ENCODE measurements at places on chromosomes 16 and 17.

- peaks cover 12% of the 10 kb centered on the region for H3K27me3 ChIP-seq
- DNase-seq, result peak; percentile 28
- no peaks in the 10 kb centered on the region for H3K36me3 ChIP-seq
- H3K4me3 ChIP-seq, result peak overlapping the region; percentile 65
- peak overlapping the region; percentile 58 for H3K27ac ChIP-seq
These were observed 348 bp downstream of the MPP2 start for GRCh38 chr17:43906951-43907424.

- H3K36me3 ChIP-seq, result no peaks in the 10 kb centered on the region
- peak overlapping the region; percentile 40 for H3K27ac ChIP-seq
- H3K4me3 ChIP-seq, result peak overlapping the region; percentile 52
- peaks cover 20% of the 10 kb centered on the region for H3K4me1 ChIP-seq
- H3K27me3 ChIP-seq, result no peaks in the 10 kb centered on the region
These were observed 498 bp upstream of the PLEKHG4 start for GRCh38 chr16:67278773-67279295.

GRCh38 chr16:50761267-50761666 is 19.4 kb downstream of the CYLD start:
- no peaks in the 10 kb centered on the region for H3K27me3 ChIP-seq
- peaks cover 97% of the 10 kb centered on the region for H3K4me1 ChIP-seq
- no peak overlapping the region for H3K27ac ChIP-seq
- H3K36me3 ChIP-seq, result peaks cover 32% of the 10 kb centered on the region

DNA sequence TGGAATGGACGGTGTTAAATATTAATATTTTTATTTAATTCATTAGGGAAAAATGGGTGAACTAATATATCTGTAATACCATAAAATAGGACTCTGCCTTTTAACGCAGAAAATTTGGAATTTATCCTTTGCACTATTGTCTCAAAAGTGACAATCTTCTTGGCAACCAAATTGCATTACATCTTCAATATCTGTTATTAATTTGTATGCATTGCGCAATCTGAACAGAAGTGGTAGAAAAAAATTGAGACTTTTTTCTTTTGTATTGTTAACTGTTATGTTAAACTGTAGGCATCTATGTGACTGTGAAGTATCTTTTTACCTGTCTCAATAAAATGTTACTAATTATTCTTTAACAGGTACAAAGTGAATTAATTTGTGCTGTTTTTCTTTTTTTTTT is 55.6 kb downstream of the PPM1E start:
- no peak for DNase-seq
- no peaks in the 10 kb centered on the region for H3K36me3 ChIP-seq
- no peak overlapping the region for H3K27ac ChIP-seq

GRCh38 chr16:31718998-31719397 is 154.6 kb upstream of the ZNF267 start:
- H3K27ac ChIP-seq, result no peak overlapping the region
- no peak overlapping the region for H3K4me3 ChIP-seq
- no peaks in the 10 kb centered on the region for H3K27me3 ChIP-seq
- H3K4me1 ChIP-seq, result peaks cover 20% of the 10 kb centered on the region

DNA sequence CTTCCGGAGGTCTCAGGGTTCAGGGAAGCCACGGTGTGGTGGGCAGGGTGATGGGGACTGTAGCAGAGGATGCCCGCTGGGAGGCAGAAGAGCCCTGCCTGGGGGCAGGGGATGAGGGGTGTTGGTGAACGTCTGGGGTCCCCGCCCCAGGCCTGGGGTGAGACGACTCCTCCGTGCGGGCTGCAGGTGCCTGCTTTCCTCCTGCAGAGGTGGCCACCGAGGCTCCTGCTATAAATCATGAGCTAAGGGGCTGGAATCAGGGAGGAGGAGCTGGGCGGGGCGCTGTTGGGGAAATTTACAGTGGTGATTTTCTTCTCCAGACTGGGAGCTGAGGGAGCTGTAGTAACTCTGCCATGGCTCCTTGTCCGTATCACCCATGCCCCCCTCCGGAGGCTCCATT is 167.0 kb downstream of the MRM1 start:
- H3K27ac ChIP-seq, result no peak overlapping the region
- no peak overlapping the region for H3K4me3 ChIP-seq
- H3K27me3 ChIP-seq, result no peaks in the 10 kb centered on the region
- no peaks in the 10 kb centered on the region for H3K36me3 ChIP-seq
- no peak for DNase-seq
- H3K4me1 ChIP-seq, result peaks cover 5% of the 10 kb centered on the region

DNA sequence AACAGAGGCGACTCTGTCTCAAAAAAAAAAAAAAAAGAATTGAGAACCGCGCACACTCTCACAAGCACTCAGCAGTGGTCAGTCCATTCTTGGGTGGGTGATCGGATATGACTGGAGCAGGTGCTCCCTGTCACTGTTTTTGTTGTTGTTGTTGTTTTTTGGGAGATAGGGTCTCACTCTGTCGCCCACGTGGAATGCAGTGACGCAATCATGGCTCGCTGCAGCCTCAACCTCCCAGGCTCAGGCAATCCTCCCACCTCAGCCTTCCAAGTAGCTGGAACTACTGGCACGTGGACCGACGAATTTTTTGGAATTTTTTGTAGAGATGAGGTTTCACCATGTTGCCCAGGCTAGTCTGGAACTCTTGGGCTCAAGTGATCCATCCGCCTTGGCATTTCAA is 30.0 kb downstream of the RAB11FIP3 start:
- no peaks in the 10 kb centered on the region for H3K36me3 ChIP-seq
- no peak for DNase-seq
- H3K27ac ChIP-seq, result no peak overlapping the region
- H3K4me1 ChIP-seq, result no peaks in the 10 kb centered on the region

DNA sequence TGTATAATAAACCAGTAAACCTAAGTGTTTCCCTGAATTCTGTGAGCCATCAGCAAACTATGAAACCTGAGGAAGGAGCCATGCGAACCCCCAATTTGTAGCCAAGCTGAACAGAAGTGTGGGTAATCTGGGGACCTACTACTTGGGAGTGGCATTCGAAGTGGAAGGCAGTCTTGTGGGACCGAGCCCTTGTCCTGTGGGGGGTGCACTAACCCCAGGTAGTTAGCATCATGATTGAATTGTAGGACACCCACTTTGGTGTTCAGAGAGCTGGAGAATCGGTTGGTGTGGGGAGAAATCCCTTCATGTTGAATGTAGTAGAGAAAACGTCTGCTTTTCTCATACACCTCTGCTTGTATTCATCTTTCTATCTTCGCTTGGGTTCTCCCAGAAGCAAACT is 79.7 kb upstream of the CPHXL start:
- no peaks in the 10 kb centered on the region for H3K27me3 ChIP-seq
- no peaks in the 10 kb centered on the region for H3K36me3 ChIP-seq
- DNase-seq, result no peak

GRCh38 chr17:8066841-8067775 is 20.4 kb downstream of the ALOX12B start:
- H3K36me3 ChIP-seq, result no peaks in the 10 kb centered on the region
- H3K4me3 ChIP-seq, result no peak overlapping the region
- H3K4me1 ChIP-seq, result peaks cover 2% of the 10 kb centered on the region

- H3K4me1 ChIP-seq, result peaks cover 15% of the 10 kb centered on the region
- no peak overlapping the region for H3K4me3 ChIP-seq
- H3K27ac ChIP-seq, result no peak overlapping the region
These were observed 8.6 kb downstream of the ZNRF1 start for GRCh38 chr16:75007443-75007842.

DNA sequence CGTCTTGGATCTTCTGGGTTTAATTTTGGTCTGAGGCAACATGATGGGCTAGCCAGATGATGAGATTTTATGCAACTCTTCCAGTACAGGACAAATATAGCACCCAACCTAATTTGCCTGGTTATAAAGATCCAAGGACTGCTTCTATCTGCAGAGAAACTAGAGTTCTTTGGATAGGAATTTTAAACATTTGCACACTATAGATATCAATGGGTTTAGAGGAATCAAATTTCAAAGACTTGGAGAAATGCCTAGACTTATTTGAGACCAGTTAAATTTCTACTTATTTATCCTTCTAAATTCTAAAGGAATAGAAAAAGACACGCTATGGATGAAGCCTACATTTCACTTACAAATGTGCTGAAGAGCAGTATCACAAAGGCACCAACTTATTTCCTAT is 12.6 kb downstream of the PMFBP1 start:
- H3K4me1 ChIP-seq, result no peaks in the 10 kb centered on the region
- H3K36me3 ChIP-seq, result no peaks in the 10 kb centered on the region
- no peaks in the 10 kb centered on the region for H3K27me3 ChIP-seq
- H3K4me3 ChIP-seq, result no peak overlapping the region

- H3K36me3 ChIP-seq, result no peaks in the 10 kb centered on the region
- no peak overlapping the region for H3K27ac ChIP-seq
- H3K4me3 ChIP-seq, result no peak overlapping the region
- H3K4me1 ChIP-seq, result no peaks in the 10 kb centered on the region
- no peaks in the 10 kb centered on the region for H3K27me3 ChIP-seq
These were observed 37.0 kb downstream of the CUEDC1 start for GRCh38 chr17:57918017-57918895.

- H3K36me3 ChIP-seq, result no peaks in the 10 kb centered on the region
- peaks cover 48% of the 10 kb centered on the region for H3K4me1 ChIP-seq
- peak overlapping the region; percentile 81 for H3K27ac ChIP-seq
These were observed 1.1 kb upstream of the ADCY7 start for GRCh38 chr16:50265260-50265659.

DNA sequence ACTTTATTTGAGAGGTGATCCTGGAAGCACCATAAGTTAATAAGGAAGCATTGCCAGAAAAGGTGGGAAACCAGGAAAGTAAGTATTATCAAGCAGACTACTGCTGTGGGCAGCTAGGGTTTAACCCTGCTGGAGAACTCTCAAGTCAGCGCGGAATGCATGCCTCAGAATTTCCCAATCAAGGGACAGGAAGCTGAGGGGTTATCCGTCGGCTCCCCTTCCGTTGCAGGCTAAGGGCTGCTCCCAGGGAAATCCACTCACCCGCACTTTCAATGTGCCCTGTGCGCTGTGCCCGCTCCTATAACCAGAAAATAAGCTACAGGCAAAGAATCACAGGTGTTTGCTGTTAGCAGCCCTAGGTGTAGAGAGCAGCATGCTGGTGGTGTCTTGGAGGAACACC is 138.5 kb upstream of the CACNG3 start:
- no peak for DNase-seq
- H3K4me1 ChIP-seq, result no peaks in the 10 kb centered on the region
- no peak overlapping the region for H3K27ac ChIP-seq
- no peak overlapping the region for H3K4me3 ChIP-seq

DNA sequence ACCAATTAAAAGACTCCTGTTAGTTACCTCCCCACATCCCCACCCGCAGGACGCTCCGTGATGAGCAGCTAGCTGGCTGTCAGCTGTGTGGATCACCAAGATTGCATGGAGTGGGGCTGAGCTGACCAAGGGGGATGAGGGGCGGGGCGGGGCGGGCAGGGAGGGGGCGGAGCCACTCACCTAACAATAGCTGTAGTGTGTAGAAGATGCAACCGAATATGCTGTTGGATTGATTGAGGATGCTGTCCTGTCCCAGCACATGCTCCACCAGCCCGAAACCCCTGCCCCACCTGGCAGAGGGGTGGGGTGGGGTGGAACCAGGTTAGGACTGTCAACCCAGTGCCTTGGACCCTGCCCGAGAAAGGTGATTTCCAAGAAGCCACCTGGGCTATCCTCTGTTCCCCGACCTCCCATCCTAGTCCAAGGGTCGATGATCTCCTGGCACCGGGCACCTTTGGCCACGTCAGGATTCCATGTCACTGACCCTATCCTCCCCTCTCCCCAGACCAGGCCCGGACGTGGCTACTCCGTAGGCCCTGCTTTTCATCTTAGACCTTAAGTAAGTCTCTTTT is 1.4 kb downstream of the VKORC1 start:
- no peak overlapping the region for H3K4me3 ChIP-seq
- H3K36me3 ChIP-seq, result peaks cover 13% of the 10 kb centered on the region
- no peak for DNase-seq
- no peak overlapping the region for H3K27ac ChIP-seq
- no peaks in the 10 kb centered on the region for H3K27me3 ChIP-seq
- peaks cover 22% of the 10 kb centered on the region for H3K4me1 ChIP-seq

DNA sequence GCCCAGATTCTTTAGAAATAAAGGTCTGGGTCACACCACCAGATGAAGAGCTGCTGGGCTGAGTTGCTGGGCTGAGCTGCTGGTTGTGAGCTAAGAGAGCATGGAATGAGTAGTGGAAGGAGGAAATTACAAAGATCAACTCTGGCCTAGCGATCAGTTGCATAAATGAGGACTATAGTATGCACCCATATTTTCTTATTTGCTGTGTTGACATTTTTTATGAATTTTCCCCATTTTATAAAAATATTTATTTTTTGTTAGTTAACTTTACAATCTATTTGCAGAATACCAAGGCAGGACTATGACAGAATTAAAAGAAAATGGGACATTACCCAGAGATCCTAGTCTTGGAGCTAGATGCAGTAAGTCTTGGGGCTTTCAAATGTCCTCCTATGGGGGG is 23.6 kb upstream of the SLC13A2 start:
- no peak for DNase-seq
- H3K4me3 ChIP-seq, result no peak overlapping the region
- H3K4me1 ChIP-seq, result no peaks in the 10 kb centered on the region
- H3K27me3 ChIP-seq, result no peaks in the 10 kb centered on the region

DNA sequence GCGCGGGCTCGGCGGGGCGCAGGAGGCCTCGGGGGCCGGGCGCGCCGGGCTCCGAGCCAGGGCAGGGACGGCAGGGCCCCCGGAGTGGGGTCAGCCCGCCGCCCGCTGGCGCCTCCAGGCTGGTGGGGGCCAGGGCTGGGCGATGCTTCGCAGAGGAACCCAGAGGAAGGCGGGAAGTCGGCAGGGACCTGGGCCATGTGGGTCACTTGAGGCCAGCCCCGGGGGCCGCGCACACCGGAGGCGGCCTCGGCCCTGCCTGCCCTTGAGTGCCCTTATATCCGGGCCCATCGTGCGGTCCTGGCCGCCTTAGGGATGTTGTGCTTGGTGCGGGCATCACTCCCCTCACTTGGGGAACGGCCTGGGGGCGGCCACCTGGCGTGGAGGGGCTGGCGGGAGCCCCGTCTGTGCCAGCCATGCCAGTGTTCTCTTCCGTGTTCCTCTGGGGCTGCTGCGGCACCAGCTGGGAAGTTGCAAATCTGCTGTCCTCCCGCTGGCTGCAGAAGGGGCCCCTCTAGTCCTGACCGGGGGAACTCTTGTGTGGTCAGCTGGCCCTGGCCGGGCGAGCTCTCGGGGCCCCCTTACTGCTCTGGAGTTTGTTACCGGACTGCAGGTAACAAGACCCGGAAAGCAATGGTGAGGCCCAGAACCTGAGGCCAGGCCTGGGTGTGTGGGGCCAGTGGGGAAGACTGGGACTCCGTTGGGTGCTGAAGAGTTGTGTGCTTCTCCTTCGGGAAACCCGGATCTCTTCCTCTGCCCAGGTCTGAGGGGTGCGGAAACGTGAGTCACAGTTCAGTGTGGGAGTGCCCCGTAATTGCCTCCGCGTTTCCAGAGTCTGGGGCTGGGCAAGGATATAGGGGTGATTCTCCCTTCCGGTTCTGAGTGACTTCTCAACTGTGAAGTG is 849 bp downstream of the CAPN15 start:
- peak overlapping the region; percentile 50 for H3K4me3 ChIP-seq
- DNase-seq, result peak; percentile 20
- H3K27ac ChIP-seq, result peak overlapping the region; percentile 73
- H3K4me1 ChIP-seq, result peaks cover 43% of the 10 kb centered on the region
- H3K27me3 ChIP-seq, result no peaks in the 10 kb centered on the region

GRCh38 chr16:55623640-55624039 is 32.1 kb upstream of the SLC6A2 start:
- H3K27me3 ChIP-seq, result no peaks in the 10 kb centered on the region
- no peak overlapping the region for H3K4me3 ChIP-seq
- H3K4me1 ChIP-seq, result no peaks in the 10 kb centered on the region
- H3K27ac ChIP-seq, result no peak overlapping the region
- H3K36me3 ChIP-seq, result no peaks in the 10 kb centered on the region

GRCh38 chr16:24345704-24346103 is 89.6 kb downstream of the CACNG3 start:
- no peaks in the 10 kb centered on the region for H3K4me1 ChIP-seq
- H3K36me3 ChIP-seq, result no peaks in the 10 kb centered on the region
- DNase-seq, result no peak
- no peak overlapping the region for H3K27ac ChIP-seq
